Body of pancreas (tissue), 4 donors: ENCODE measurements at places on chromosomes 2 and 18.

- no peak for DNase-seq
Measured at GRCh38 chr2:176680916-176681516, 411.8 kb downstream of the MTX2 start.

DNA sequence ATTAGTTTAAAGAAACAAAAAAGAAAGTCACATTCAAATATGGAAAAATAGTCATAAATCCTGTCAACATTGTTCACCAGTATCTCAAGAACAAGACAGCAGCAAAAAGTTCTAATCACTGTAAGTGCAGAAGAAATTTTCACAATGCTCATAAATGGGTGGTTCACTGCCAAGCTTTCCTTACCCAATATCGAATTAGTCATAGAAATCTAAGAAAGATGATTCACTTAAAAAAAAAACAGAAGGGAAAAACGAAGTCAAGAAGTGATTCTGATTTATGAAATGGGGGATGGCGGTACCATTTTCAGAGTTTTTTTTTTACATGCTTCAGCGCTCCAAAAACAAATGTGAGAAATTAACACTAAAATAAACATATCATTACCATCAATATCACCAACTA, 156.7 kb downstream of the EXOC6B start:
- DNase-seq, result no peak

DNA sequence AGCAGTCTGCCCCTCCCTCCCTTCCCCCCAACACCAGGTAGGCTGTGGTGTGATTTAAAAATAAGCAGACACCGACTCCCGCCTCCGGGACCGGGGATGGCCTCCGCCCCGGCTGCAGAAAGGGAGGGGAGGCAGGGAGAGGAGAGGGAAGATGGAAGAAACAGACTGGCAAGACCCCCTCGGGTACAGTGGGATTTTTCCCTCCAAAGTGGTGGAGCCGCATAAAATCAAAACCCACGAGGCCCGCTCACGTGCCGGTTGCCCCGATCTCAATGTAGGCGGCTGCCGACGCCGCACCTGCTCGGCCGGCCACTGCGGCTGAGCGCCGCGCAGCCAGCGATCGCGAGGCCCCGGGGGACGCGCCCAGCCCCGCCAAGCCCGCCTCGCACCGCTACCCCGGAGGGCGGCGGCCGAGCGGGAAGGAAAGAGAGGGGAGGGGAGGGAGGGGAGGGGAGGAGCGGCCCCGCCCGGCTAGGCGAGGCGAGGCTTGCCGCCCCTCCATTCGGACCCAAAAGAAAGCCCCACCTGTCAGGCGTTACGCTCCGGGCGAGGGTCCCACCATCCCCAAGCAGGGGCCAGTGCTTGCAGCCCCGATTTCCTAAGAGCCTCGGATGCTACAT, 811 bp downstream of the ADD2 start:
- DNase-seq, result peak; percentile 11

DNA sequence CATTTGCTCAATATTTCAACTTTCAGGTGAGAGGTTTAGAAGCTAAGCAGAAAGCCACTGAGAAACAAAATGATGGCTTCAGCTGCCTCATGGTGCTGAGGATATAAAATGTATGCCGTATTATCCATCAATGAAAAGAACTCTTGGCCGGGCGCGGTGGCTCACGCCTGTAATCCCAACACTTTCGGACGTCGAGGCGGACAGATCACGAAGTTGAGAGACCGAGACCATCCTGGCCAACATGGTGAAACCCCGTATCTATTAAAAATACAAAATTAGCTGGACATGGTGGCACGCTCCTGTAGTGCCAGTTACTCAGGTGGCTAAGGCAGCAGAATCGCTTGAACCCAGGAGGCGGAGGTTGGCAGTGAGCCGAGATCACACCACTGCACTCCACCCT, 6.0 kb upstream of the SYT4 start:
- DNase-seq, result no peak

GRCh38 chr2:14602309-14602708, 30.2 kb upstream of the LRATD1 start:
- DNase-seq, result no peak

DNA sequence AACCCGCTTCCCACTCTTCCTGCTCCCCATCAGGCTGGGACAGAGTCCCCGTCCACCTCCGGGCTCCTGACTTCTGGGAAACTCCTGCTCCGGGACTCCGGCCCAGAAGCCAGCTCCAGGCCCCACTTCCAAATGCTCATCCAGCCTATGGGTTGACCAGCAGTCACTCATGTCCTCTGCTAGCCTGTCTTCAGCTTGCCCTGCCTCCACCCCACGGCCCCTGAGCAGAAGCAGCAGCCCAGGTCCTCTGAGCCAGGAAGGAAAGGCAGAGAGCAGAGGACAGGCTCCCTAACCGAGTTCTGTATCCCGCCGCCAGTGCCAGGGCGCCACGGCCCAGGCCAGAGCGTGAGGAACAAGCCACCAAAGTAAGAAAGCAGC, 86.4 kb upstream of the ID2 start:
- no peak for DNase-seq

- DNase-seq, result no peak
Measured at GRCh38 chr2:109288544-109289368, 159.8 kb downstream of the SH3RF3 start.

DNA sequence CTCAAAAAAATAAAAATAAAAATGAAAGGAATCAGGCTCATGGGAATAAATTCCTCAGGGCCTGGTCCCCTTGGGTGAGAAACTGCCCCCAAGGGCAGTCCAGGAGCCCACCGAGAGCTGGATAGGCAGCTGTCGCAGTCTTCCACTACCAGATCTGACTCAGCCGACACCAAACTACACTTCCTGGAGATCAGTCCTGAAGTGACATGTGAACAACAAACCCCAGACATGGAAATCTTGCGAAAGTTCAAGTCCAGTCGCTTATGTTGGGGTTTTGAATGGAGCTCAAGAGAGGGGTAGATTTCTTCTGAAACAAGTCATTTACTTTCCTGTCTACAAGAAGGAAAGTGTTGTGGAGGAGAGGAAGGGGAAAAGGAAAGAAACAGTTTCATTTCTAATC, 12.9 kb downstream of the ADCY3 start:
- no peak for DNase-seq

DNA sequence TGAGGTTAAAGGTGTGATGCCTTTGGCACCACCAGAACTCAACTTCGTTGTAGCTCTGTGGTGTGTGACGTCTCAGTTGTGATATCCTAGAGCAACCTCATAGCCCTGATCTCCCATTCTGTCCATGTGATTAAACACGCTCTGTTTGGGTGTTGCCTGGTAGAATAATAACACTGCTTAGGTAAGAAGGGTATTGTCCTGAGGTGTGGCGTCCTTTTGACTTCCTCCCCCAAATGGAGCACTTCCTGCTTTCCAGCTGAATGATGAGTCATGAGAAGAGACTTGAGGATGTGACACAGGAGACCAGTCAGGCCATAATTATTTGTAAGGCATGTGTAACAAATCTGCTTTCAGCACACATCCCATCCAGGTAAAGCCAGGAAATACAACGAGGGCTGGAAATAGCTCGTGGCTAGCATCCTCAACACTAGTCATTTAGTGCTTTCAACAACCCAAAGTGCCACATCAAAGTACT, 100.7 kb downstream of the RAPGEF4 start:
- DNase-seq, result no peak

DNA sequence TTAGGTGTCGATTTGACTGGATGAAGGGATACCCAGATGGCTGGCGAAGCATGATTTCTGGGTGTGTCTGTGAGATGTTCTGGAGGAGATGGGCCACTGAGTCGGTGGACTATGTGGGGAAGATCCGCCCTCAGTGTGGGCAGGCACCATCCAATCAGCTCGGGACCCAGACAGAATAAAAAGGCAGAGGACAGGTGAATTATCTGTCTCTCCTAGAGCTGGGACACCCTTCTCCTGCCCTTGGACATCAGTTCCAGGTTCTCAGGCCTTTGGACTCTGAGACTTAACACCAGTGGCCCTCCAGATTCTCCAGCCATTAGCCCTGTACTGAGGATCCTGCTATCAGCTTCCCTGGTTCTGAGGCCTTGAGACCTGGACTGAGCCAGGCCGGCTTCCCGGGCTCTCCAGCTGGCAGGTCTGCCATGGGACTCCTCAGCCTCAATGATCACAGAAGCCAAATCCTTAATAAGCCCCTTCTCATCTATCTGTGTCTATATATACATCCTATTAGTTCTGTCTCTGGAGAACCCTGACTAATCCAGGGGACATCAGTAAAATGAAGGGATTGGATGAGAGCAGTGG, 11.7 kb downstream of the PROC start:
- no peak for DNase-seq

DNA sequence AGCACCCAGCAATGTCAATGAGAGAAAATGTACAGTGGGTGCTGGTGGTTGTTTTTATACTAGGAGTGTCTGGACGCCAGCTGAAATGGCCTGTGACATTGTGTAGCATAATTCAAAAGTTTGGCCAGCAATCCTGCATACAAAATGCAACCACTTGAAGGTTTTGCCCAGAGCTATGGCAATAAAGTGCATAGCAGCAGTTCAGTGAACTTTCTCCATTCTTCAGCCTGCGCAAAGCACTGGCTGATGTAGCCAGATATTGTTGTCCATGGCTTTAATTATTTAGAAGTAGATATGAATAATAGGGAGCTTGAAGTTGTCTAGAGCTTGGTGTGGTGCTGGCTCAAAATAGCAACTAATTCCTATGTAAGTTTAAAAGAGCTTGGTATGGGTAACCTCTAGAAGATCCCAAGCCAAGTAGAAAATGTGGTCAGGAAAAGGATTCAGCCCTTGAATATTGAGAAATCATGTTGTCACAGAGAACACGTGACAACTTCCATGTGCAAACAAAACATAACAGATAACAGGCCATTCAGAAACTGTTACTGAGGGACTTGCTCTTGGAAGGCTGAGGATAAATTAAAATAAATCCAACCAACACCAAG, 33.3 kb upstream of the PGAP1 start:
- no peak for DNase-seq

GRCh38 chr2:152339556-152340286, 4.7 kb downstream of the FMNL2 start:
- DNase-seq, result no peak

GRCh38 chr2:64738026-64738425, 84.3 kb upstream of the SERTAD2 start:
- no peak for DNase-seq

- no peak for DNase-seq
Measured at GRCh38 chr2:189008555-189009262, 34.5 kb downstream of the COL3A1 start.

GRCh38 chr18:78797499-78797898, 182.1 kb upstream of the SALL3 start:
- DNase-seq, result no peak

DNA sequence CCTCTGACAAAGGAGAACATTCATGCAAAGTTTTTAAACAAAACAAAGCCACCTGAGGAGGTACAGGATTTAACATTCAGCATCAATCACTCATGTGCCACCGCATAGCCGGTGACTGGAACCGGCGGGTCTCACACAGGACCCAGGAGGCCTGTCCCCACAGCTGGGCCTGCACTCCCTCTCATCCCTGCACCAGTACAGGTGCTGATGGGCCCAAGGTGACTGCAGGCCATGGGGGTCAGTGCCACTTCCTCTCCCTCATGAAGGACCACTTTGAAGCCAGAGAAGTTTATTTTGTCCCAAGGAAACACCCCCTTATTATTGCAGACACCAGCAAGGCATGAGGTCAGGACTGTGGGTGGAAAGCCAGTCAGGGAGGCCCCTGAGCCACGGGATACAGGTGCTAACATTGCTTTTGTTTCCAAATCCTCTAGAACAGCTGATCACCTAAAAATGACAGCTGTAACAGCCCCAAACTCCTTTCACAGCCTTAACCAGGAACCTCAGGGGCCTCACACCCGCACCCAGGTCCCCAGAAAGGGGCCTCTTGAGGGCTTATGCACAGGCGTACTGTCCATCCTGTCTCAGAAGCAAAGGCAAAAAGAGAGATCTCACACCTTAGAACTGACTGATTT, 14.0 kb downstream of the PARD6G start:
- no peak for DNase-seq

DNA sequence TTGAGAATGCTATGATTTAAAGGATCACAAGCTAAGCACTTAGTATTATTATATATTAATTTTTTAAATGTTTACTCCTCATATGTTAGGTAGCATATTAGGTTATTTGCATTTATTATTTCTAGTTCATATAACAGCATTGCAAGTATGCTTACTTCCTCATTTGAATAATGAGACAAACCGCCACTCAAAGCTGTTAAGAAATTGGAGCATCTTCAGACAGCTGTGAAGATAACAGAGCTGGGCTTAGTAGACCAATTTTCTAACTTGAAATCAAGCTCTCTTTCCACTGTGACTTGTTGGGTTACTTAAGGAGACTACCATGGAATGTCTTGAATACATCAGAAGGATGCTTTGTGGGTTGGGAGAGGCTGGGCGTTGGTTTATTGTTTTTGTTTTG, 139.3 kb downstream of the ASXL3 start:
- DNase-seq, result no peak

DNA sequence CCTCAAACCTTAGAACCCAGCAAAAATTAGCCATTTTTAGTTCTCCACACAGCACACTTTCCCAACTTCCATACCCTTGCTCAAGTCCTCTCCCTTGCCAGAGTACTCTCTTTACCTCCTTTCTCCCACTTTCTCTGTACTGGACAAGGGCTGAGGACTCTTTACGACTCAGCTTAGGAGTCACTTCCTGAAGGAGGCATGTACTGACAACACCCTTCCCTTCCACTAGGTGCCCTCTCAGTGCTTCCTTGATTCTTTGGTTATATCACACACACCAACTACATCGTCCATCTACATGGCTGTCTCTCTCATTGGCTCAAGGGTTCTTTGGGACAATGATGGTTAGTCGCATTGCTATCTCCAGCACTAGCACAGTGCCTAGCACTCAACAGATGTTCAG, 5.2 kb upstream of the C18orf63 start:
- DNase-seq, result no peak

DNA sequence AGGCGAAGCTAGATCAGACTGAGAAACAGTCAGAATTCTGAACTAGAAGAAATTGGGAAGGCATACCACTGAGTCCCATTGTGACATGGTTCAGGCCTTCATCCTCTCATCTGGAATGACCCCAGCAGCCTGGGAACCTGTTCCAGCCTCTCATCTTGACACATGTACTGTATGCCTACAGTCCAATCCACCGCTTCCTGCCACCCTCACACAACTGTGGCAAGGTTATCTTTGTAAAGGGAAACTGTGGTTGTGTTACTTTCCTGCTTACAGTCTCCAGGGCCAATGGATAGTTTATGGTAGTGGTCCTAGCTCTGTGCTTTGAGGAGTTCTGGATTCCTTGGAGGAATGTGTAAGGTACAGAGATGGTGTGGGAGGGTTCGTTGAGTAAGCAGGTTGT, 296.9 kb upstream of the TRIB2 start:
- no peak for DNase-seq

GRCh38 chr2:58543442-58543841, 302.3 kb upstream of the FANCL start:
- DNase-seq, result no peak

DNA sequence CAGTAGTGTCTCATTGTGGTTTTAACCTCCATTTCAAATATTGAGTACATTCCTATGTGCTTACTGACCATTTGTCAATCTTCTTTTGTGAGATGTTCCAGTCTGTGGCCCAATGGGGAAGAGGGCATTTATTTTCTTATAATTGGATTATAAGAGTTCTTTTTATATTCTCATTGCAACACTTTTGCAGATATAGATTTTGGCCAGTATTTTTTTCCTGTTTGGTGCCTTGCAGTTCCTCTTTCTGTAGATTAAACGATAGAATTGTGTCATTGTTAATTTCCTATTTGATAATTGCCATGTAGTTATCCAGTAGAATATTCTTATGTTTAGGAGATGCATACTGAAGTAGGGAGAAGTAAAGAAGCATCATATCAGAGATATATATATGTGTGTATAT, 56.4 kb upstream of the CYTIP start:
- DNase-seq, result no peak
